Retinal pigment epithelial cell (primary cell): ENCODE measurements at places on chromosomes 7 and 10.

- DNase-seq = no peak
Observed at GRCh38 chr10:36221101-36221500, 579.0 kb upstream of the FZD8 start.

DNA sequence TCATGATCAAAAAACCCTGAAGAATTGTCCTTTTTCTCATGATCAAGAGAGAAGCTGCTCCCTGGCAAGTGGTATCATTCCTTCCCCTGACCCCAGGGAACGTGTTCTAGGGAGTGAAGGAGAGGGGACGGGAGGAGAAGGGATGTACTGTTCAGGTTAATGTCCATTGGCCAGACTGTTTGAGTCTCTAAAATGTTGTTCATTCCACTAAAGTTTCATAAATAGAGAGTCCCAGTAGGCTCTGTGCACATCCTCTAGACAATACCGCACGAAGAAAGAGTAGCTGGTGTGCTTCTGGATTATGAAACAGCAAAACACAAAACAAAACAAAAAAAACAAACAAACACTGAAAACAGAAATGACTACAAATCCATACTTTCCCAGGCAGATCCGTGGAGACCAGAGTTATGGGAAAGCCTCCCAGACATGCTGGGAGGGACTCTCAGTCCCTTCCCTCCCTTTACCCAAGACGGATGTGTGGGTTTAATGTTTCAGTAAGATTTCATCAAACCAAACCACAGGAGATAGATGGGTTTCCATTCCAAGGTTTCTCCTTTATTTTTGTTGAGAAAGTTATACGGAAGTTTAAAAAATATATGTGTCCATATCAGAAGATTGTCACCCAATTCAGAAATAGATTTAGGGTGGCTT is 66.5 kb upstream of the TNS3 start:
- DNase-seq = no peak

DNA sequence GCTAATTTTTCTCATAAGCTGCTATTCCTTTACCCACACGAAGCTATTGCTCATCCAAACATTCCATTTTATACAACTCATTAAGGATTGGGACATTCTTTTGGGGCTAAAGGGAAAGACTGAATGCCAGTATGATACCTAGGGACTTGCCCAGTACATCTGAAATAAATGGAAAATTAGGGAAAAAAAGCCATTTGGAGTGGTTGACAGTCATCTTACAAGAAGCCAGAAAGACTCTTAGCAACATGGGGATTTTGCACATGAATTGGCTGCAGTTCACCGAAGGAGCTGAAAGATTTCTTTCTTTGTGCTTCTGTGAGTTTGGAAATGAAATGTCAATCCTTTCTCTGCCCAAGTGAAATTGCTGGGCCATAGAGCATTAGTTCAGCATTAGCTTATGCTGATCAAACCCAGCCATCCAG is 43.3 kb upstream of the MTURN start:
- DNase-seq = peak; percentile 79

- DNase-seq = no peak
Observed at GRCh38 chr7:131652194-131652593, 95.8 kb upstream of the PODXL start.

- no peak for DNase-seq
Observed at GRCh38 chr7:30090111-30090510, 44.7 kb upstream of the MTURN start.
